ENCODE measurements at places on chromosomes 11 and 22.

- DNase-seq: no peak
These were observed 2.8 kb upstream of the LZTR1 start for GRCh38 chr22:20979243-20979809.

DNA sequence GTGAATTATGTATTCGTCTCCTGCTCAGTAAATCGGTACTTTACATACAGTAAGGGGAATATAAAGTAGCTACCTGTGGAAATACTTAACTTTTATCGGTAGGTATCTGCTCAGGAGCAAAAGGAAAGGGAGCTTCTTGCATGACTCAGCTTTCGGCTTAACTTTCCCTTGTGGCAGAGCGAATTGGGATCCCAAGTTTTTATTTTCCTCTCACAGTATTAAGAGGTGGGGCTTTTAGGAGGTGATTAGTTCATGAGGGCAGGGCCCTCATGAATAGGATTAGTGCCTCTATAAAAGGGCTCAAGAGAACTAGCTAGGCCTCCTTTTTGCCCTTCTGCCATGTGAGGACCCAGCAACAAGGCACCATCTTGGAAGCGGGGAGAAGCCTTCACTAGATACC lies 18.7 kb downstream of the RCN1 start:
- no peak for DNase-seq

GRCh38 chr11:48041877-48042695 lies 61.7 kb downstream of the PTPRJ start:
- DNase-seq: peak; percentile 91

DNA sequence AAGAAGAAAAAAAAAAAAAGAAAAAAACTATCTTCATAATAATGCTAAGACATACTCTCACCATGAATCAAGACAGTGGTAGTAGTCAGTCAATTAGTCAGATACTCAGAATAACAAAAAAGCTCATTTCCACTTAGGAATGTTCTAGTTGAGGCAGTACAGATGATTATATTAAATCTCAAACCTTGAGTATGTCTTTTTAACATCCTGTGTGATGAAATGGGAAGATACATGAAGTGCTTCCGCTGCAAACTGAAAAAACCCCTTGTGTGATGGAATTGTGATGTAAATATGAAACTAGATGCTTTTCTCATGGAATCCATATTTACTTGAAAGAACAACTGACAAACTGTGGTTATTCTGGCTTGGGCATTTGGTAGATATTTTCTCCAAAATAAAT lies 13.7 kb downstream of the AMOTL1 start:
- no peak for DNase-seq

DNA sequence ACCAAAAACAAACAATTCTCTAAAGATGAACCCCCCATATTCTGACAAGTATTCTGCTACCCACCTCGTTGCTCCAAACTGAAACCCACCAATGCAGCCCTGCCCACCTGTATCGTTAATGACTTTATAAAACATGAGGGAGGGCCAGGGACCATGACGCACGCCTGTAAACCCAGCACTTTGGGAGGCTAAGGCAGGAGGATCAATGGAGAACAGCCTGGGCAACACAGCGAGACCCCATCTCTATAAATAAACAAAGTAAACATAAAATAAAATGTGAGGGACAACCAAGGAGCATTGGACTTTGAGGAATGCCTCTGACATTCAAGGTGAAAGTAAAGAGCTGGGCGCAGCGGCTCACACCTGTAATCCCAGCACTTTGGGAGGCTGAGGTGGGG lies 39.8 kb upstream of the ATXN10 start:
- no peak for DNase-seq

DNA sequence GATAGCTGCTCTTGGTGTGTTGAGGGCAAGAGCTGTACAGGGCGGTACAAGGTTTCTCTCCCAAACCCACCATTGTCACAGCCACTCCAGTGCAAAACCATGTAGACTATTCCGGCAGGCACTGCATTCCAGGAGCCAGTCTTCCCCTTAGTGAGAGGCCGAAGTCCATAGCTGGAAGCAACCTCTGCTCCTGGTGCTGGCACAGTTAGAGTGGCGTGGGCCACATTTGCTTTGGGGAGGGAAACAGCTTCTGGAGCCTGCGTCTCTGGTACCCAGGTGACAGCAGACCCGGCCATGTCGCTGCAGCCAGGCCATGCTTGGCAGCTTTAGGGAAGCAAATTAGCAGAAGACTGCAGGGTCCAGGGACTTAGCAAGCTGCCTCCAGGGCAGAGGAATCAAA lies 788.0 kb downstream of the BRD1 start:
- DNase-seq: no peak

DNA sequence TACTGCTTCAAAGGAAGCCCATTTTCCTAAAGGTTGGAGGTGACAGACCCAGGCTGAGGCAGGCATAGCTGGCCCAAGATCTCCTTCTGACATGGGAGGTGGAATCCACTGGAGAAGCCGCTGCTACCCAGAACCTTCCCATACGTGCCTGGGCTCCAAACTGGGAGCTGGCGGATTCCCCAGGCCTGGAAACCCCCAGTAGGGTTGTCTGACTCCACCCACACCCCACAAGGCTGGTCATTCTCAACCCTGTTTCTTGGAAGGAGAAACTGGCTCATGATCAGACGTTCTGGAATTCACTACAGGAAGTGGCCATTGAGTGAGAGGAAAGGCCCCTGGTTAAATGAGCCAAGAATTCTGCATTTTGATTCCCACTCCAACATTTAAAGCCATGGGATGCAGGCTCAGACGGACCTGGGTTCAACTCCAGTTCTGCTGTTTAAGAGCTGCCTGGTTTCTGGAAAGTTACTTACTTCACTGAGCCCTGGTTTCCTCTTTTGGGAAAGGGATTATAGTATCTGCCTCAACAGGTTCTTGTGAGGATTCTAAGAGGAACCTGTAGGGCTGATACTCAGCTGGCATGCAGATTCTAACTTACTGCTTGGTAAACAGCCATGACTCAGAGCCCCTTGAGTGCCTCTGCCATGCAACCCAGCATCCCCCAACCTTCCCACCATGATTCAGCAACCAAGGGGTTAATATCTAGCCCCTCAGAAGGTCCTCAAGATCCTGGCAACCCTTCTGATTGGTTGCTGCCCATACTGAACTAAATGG lies 19.4 kb upstream of the TSKU start:
- DNase-seq: peak; percentile 57

GRCh38 chr11:18498039-18498438 lies 28.7 kb downstream of the TSG101 start:
- no peak for DNase-seq

DNA sequence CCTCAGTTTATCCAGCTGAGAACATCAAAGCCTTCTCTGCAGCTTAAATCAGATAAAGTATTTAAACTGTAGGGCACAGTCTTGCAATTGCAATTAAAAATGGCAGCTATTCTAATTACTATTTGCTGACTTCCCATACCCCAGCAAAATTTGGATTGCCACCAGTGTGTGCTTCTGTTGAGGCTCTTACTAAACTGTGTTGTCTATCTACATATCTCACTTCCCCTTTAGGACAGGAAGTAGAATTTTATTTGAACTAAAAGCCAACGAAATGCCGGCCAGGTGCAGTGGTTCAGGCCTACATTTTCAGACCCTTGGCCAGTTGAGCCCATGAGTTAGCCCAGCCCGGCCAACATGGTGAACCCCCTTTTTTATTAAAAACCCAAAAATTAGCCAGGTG lies 7.1 kb downstream of the SAA4 start:
- no peak for DNase-seq

GRCh38 chr22:47997052-47997590 lies 1234.7 kb downstream of the TBC1D22A start:
- DNase-seq: no peak

DNA sequence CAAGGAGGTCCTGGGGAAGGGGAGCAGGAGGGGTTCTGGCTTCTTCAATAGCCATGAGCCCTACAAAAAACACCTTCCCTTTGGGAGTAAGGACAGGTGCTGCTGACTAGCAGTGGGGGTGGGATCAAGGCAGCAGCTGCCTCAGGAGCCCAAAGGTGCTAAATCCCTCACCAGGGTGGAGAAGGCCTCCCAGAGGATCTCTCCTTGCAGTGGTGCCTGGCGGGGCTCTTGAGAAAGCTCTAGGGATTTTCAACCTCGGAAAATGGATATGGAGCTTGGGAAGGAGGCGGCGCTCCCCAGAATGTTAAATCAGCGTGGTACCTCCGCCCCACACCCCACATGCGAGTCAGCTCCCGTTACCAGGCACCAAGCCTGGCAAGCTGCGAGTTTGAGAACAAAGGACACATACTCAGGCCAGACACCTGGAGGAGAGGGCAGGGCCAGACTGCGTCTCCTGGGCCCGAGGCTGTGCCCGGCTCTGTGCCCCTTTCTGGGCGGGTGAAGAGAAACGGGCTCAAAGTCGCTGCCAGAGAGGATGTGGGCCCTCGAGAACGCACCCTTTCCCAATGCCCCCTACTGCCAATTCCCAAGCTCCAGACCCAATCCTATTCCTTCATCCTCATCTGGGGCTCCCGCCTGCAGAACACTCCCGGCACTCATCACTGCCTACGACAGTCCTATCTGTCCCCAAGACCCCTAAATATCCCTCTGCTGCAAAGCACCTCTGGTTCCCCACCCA lies 139.0 kb downstream of the BRD1 start:
- DNase-seq: no peak

DNA sequence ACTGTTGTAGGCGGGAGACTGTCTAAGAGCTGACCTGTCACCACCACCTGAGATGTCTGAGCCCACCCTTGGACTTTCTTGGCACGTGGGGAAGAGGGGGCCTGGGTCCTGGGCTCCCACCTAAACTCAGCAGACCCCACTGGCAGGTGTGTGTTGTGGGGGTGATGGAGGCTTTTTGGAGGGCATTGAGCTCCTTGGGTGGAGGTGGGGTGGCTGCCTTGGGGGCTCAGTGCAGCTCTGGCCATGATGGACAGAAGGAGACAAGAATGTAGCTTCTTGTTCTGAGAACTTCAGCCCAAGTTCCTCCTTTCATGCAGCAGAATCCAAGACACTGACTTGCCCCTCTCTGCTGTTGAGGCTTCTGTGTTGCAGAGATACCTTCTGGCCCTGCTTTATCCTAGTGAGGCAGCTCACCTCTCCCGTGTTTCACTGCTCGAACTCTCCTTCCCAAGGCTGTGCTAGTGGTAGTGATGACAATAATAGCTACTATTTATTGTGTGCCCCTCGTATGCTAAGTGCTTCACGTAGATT lies 116.6 kb upstream of the OR4B1 start:
- DNase-seq: no peak

GRCh38 chr22:30992565-30992964 lies 23.5 kb downstream of the TUG1 start:
- DNase-seq: no peak

DNA sequence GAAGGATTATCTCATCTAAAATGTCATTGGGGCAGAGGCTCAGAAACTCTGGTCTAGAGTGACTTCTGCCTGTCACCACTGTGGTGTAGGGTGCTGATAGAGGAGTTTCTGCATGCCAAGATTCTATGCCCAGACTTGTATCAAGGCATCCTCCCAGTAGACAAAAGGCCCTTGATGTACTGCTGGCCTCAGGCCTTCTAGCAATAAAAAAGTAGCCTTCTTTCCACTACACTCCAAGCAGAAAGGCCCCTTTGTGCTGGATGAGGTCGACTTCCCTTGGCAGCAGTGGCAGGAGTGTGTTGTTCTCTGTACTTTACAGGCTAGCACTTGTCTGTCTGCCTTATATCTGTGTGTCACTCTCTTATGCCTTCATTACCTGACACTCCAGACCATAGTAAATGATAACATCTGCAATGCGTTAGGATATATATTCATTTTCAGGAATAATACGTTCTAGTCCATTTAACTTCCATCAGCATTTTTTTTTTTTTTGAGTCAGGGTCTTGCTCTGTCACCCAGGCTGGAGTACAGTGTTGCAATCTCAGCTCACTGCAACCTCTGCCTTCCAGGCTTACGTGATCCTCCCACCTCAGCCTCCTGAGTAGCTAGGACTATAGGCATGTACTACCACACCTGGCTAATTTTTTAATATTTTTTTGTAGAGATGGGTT lies 49.5 kb upstream of the RRM1 start:
- DNase-seq: peak; percentile 98

DNA sequence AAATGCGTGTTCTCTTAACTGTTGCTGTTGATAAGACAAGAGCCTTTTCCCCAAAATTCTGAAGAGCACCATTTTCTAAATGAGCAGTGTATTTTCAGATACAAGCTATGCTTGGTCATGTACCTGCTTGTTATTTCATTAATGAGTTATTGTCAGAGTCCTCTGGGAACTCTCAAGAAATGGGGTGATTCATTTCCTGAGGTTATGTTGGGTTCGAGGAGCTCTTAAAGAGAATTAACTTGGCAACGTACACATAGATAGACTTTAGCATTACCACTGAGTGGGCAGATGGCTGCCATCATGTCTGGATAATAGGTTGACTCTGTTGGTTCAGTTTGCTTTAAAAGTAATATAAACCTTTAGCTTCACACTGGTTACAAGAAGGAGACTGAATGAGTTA lies 87.9 kb upstream of the SORL1-AS1 start:
- DNase-seq: no peak

DNA sequence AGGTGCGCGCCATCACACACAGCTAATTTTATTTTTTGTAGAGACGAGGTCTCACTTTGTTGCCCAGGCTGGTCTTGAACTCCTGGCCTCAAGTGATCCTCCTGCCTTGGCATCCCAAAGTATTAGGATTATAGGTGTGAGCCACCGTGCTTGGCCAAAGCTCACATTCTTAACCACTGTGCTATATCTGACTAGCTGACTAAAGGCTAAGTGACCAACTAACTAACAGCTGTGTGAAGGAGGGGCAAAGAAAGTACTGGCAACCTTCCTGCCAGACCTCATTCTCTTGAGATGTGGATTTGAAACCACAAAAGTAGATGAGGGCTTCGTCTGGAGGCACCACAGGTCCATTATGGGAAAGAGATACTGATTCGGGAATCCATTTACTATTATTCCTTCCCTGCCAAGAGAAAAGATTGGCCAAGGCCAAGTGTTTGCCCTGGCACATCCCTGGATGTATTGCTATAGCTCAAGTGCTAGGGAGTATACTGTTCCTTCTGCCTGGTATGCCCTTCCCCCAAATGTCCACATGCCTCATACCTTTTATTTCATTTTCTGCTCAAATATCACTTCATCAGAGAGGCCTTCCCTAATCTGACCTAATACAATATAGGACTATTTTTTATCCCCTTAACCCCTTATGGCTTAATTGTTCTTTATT lies 52.7 kb upstream of the RRM1 start:
- DNase-seq: no peak

Data from pons (tissue), 1 donor.